ENCODE measurements at places on chromosomes 13 and 19.

DNA sequence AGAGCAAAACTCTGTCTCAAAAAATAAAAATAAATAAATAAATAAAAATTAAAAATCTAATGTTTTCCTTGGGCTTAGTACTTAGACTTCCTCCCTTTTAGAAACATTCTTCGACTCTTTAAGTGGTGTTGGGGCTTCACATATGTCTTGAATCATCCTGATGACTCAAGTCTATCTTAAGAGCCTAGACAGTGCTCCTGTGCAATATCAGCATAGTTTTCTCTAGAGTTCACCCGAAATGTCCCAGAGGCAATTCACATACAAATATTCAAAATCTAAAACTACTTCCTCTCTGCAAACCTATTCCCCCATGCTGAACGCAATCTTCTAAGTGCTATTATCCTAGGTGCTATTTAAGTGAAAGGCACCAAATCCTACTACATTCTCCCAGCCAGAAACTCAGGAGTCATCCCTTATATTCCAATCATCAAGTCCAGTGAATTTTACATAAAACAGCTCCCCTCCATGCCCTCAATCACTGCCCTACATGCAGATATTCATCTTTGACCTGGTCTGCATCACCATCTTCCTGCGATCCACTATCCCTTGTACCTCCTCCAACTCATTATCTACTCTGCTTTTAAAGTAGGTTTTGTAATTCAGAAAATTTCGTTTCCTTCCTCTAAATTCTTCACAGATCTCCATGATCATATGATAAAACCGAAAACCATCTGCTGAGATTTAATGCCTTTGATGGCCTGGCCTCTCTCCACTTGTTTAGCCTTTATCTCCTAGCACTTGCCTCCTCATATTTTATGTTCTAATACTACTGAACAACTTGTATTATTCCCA lies 102.7 kb downstream of the ELF1 start:
- no peak for DNase-seq

DNA sequence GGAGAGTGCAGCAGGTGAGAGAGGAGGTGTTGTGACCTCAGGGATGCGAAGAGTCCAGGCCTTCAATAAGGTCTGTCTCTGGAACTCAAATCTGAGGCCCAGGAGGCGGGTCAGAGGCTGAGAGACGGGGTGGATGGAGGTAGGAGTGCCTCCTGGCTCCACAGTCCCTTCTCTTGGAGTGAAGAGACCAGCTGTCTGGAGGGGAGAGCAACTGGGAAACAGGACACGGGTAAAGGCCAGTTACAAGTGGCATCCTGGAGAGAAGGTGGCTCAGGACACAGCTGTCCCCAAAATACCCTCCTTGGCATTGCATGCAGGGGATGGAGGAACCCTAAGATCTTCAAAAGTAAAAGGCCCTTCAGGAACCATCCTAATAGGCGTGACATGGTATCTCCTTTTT lies 19.2 kb downstream of the PDE4A start:
- DNase-seq: no peak

DNA sequence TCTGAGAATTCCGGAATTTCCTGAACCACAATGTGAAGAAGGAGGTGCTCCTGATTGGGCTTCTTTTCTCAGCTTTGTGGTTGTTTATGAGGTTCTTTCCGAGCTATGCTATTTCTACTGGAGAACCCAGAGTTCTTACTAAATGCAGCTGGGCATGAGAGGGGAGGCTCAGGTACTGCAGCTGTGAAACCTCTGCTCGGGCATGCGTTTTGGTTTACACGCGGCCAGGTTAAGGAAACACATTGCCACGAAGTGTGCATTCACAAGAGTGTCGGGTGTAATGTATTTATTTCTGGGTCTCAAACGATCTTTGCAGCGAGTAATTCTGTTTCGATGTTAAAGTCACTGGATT lies 661 bp upstream of the MIR17HG start:
- DNase-seq: peak; percentile 62

DNA sequence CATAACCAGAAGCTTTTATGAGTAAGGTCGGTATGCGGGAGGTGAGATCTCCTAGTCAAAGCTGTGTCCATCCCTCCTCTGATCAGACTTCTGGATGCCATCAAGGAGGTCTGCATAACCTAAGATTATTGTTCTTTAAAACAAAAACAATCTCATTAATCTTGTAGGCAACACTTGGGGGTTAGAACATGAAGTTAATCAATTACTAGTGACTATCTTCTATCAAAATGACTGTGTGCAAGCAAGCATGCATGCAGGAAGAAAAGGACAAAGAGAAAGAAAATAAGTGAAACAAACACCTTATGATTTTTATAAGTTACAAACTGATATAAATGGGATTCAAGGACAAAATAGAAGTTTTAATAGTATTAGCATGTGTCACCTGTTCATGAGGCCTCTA lies 2435.9 kb upstream of the PCDH20 start:
- DNase-seq: no peak

GRCh38 chr19:33430674-33431277 lies 57.3 kb downstream of the CEBPG start:
- peak; percentile 63 for DNase-seq

GRCh38 chr19:5800361-5801270 lies 4.3 kb upstream of the NRTN start:
- no peak for DNase-seq

- DNase-seq: no peak
Observed at GRCh38 chr13:78045916-78046315, 127.3 kb upstream of the EDNRB start.

GRCh38 chr19:41225238-41226052 lies 6.4 kb downstream of the AXL start:
- DNase-seq: no peak

- no peak for DNase-seq
Observed at GRCh38 chr13:114229506-114229905, 5.2 kb upstream of the CDC16 start.

DNA sequence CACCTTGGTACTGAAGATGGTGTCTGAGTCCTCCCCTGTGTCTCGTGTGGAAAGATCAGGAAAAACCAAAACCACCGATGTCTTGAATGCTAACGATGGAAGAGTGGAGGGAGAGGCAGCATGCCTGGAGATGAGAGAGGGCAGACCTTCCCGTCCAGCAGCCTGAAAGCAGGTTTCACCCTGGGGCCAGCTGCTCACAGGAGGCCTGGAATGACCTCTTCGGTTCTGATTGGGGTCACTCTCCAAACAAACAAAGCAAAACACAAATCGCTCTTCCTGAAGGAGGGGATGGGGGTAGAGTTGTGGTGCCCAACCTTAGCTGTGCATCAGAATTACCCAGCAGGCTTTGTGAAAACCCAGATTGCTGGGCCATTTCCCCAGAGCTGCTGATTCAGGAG lies 142.3 kb upstream of the SOX1 start:
- DNase-seq: no peak

DNA sequence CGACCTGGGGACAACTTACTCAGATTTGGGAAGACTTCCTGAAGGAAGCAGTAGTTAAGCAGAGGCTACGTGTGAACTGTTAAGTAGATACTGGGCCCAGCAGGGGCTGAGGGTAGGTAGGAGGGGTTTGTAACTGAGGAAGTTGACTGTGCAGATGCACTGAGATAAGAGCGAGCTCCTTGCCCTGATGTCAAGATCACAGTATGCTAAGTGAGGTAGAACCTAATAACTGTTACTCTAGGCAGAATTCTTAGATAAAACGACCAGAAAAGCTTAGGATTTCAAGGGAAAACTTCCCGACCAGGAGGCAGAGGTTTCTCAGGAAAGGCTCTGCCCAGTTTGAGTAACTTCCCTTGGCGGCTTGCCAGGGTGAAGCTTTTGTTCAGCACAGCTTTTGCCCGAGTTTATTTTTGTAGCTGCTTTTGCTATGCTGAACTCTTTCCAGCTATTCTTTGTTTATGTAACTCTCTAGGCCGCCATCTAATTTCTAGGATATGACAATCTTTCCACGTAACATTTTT lies 632.1 kb downstream of the DIAPH3 start:
- DNase-seq: no peak

DNA sequence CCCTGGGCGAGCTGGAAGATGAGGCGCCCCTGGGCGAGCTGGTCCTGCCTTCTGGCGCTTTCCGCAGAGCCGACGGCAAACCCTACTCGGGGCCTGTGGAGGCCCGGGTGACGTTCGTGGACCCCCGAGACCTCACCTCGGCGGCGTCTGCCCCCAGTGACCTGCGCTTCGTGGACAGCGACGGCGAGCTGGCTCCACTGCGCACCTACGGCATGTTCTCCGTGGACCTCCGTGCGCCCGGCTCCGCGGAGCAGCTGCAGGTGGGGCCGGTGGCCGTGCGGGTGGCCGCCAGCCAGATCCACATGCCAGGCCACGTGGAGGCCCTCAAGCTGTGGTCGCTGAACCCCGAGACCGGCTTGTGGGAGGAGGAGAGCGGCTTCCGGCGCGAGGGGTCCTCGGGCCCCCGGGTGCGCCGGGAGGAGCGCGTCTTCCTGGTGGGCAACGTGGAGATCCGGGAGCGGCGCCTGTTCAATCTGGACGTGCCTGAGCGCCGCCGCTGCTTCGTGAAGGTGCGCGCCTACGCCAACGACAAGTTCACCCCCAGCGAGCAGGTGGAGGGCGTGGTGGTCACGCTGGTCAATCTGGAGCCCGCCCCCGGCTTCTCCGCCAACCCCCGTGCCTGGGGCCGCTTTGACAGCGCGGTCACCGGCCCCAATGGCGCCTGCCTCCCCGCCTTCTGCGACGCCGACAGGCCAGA lies 6.3 kb downstream of the CILP2 start:
- DNase-seq: no peak

DNA sequence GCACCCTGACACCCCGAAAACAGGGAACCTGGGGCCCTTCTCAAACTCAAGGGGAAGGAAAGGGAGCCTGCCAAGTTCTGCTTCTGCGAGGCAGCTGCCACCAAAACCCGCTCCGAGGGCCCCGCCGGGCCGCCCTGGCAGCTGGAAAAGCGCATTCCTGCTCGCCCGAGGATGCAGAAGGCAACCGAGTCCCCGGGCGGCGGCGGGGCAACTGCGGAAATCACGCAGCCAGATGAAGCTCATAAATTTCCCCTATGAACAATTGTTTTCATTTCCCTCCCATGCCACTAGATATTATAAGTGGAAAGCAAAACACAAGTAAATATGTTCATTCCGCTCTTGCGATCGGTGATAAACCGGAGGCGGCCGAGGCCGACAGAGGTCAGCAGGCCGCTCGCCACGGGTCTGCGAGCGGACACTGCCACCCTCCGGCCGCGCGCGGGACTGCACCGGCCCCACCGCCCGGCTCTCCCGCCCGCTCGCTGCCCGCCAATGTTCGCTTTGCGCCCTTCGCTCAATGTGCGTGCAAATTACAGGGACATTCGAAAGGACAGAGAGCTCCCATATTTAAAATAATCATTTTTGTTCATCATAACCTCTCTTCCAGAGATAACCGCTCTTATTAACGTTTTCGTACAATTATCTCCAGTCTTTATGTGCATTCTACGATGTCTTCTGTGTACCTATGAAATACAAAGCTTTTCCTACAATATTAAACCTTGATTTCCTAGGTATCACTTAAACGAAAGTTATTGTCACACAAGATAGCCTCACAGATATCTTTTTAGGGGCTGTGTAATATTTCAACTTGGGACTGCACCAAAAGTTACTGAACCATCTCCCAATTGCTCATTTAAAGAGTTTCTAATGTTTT lies 120.8 kb upstream of the ZNF507 start:
- peak; percentile 68 for DNase-seq

DNA sequence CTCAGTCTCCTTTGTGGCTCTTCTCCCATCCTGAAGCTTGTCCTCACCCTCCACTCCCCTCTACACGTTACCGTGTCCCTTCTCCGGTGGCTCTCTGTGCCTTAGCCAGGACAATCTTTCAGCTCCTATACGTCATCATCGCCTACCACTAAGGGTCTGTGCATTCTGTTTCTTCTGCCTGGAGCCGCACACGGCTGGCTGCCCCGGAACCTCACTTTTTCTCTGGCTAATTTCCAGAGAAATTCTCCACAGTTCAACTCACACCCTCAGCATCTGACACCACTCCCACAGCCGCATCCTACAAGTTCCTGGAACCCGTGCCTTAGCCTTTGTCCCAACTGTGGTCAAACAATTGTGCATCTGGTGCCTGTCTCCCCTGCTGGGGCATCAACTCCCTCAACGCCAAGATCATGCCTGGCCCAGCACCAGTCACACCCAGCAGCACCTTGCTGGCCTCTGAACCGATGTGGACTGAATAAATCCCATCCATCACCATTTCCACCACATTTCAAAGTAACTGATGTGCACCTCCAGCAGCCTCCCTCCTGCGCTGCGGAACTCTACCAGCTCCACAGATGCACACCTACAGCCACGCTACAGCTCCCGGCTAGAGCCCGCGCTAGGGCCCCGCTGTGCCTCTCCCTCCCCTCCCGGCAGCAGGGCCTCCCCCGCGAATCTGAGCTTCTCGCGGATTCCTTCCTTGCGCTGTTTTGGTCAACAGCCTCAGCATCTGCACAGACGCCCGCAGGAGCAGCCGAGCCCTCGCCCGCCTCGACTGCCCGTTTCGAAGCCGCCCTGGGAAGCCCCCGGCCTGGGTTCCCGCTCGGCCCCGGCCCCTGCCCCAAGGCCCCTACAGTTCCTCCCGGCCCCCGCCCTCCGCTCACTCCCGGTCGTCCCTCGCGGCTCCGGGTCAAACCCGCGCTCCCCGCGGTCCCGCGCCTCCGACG lies 689 bp downstream of the DCUN1D2 start:
- peak; percentile 71 for DNase-seq

DNA sequence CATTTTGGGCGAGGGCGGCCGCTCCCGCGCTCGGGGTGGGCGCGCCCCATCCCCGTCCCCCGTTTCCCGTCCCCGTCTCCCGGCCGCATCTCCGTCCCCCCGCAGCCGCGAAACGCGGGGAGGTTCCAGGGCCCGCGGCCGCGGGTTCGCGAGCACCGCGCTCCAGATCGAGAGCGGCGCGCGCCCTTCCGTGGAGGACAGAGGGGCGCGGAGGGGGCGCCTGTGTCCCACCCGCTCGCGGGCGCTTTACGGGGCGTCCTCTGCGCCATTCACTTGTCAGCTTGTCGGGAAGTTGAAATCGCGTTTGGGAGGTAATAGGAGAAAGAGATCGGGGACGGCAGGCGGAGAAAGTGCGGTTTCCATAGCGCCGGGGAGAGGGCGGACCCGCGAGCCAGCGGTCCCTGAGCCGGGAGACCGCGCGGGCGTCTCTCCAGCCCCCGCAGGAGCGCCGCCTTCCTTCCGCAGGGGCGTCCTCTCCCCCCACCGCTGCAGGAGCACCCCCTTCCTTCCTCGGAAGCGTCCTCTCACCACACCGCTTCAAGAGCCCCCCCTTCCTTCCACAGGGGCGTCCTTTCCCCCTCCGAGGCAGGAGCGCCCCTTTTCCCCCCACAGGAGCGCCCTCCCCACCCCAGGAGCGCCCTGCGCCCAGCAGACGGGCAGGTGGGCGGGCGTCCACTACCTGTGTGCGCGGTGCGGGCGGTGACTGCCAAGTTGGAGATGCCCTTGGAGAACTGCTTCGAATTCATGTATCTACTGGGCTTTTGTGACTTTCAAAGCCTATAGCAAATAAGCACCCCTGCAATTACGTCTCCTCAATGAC lies 962 bp upstream of the IRS2 start:
- no peak for DNase-seq

DNA sequence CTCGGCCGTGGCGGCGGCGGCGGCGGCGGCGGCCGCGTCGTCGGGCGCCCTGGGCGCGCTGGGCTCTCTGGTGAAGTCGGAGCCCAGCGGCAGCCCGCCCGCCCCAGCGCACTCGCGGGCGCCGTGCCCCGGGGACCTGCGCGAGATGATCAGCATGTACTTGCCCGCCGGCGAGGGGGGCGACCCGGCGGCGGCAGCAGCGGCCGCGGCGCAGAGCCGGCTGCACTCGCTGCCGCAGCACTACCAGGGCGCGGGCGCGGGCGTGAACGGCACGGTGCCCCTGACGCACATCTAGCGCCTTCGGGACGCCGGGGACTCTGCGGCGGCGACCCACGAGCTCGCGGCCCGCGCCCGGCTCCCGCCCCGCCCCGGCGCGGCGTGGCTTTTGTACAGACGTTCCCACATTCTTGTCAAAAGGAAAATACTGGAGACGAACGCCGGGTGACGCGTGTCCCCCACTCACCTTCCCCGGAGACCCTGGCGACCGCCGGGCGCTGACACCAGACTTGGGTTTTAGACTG lies 1.7 kb downstream of the SOX1 start:
- DNase-seq: no peak
